H9 (cell line): ENCODE measurements at places on chromosomes 3 and 15.

GRCh38 chr3:100128565-100128964 is 14.3 kb upstream of the FILIP1L start:
- no peak for DNase-seq

- DNase-seq, result no peak
Observed at GRCh38 chr3:125433091-125433534, 58.0 kb upstream of the ZNF148 start.

GRCh38 chr3:48661501-48662144 is 1.1 kb downstream of the CELSR3 start:
- DNase-seq, result peak; percentile 87

GRCh38 chr15:33785366-33785765 is 182.9 kb upstream of the CHRM5 start:
- no peak for DNase-seq

DNA sequence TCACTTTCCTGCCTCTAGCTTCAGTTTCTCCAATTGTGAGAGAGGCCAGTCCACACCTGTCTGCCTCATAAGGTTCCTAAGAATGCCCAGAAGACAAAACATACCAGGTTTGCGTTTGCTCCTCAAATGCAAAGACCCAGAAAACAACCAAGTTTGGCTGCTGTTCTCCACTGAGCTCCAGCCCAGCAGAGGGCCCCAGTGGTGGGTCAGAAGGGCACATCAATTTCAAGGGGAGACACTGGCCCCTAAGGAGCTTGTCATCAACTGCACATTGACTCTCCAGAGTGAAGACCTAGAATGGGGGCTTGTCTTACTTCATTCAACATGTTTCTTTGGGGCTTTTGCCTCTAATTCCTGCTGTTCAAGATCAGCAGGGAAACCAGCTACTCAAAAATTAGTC is 127.9 kb upstream of the SLC6A11 start:
- peak; percentile 43 for DNase-seq
